MCF 10A (cell line): ENCODE measurements at places on chromosomes 3 and 15. TPM values are rescaled to one million over a fixed set of nuclear protein-coding genes. Genes with fewer than 3 reads are reported as not detected.

DNA sequence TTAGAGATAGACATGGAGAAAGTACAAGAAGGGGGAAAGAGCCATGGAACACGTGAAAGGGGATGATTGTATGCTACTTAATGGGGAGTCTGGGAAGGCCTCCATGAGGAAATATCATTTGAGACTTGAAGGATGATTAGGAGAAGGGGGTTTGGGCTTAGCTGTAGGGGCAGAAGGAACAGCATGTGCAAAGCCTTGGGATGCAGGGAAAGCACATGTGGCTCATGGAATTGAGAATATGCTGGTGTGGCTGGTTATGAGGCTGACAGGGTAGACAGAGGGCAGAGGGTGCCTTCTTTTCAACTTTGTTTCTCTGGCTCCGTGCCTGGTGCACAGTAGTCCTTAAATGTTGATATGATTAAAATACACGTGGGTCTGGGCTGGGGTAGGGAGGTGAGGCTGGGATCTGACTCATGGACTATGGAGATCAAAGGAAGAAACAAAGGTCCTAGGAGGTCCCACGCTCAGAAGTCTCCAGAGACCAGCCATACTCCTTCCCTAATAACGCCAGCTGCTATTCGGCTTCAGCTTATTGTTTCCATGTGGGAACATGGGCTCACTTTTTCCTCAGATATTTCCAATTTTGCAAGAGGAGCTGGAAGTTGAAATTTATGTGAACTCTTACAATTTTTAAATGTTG lies 1.1 kb downstream of the GTF2E1 start:
- no peak for DNase-seq

CACNA2D3 gene
- 1.5 and 2.3 TPM in 2 replicates for total RNA-seq

- no peak for DNase-seq
Measured at GRCh38 chr3:30628205-30628900, 22.0 kb downstream of the TGFBR2 start.

DNA sequence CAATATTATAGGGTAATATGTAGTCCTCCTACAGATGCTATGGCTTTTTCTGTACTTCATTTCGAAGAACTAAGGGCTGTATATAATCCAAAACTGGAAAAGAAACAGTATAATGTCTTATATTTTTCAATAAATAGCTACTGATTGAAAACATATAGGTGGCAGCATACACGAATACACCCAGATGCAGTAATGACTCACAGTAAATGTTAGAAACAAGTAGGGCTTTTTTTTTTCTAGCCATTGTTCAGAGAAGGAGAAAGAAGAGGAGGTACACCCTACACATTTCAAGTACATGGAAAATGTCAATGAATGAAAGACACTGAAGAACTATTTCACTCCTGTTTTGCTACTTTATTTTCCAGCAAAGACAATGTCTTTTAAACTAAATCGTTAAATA lies 9.4 kb downstream of the DAZL start:
- peak; percentile 12 for DNase-seq

GRCh38 chr3:108722724-108723123 lies 34.5 kb downstream of the RETNLB start:
- DNase-seq = no peak

DNA sequence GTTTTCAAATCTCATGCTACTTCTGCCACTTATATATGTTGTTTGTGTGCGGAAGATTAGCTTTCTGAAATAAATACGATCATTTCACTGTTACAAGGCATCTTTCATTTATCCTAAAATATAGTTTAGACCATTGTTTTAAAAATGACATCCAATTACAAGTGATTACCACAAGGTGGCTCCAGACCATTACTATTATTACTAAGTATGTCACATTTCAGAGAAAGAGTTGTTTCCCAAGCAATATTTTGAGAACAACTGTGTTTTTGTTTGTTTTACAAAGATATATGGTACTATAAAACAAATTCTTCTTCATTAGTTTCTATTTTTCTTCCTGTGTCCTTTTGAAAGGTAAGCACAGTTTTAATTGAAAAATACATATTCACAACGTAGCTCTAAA lies 136.0 kb upstream of the RAP2B start:
- DNase-seq = peak; percentile 57

GRCh38 chr3:66496746-66497145 lies 4.1 kb downstream of the LRIG1 start:
- DNase-seq = no peak

- DNase-seq = no peak
Measured at GRCh38 chr3:111821891-111822290, 37.2 kb upstream of the PHLDB2 start.

DNA sequence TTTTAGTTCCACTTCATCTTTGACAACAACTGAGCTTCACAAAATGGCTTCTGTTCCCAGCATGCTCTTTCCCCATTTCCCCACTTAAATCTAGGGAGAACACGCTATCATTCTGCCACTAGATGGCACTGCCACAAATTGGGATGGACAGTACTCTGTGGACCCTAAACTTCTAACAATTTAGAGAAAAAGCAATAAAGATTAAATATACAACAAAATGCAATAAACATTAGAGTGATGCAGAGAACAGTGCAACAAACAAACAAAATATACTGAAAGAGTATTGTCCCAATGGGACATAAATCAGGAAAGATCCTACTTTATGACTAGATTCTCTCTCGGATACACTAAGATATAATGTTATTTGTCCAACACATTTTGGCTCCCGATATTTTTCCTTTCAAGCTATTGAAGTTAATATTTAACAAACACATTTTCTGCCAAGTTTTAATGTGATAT lies 169.7 kb upstream of the TMCO5A start:
- peak; percentile 63 for DNase-seq

KLHL6 gene
- not detected in 2 replicates for total RNA-seq

DNA sequence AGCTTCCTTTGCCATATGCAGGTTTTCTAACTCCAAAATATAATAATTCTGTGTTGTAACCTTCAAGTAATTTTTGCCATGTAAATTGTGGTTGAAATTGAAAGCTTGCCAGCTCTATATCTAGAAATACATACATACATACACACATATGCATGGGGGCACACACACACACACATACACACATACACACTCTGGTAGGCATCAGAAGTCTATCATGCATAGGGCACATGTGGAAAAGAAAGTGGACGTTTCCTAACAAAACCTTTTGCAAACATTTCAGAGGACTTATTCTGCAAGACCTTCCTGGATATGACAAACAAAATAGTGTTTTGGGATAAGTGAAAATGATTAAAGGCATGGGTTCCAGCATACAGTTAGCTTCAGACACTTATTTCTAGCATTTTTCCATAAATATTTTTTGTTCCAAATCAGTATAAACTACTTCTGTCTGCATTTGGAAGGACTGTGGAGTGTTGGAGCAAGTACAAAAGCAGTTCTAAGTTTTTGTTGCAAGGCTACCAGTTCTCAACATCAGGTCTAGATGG lies 578.9 kb downstream of the RBMS3 start:
- no peak for DNase-seq

ALDH1A2 gene
- total RNA-seq = 1.2 and 1.3 TPM in 2 replicates

DNA sequence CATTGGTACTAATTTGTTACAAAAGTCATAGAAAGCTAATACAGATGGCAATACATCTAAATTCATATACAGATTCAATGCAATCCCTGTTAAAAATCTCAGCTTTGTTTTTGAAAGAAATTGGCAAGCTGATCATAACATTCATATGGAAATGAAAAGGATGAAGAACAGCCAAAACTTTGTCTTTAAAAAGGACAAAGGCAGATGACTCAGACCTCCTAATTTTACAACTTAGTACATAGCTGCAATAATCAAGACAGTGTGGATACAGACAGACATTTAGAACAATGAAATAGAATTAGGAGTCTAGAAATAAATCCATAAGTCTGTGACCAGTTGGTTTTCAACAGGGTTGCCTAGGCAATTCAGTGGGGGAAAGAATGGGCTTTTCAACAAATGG lies 63.3 kb downstream of the AQP9 start:
- no peak for DNase-seq

CSTA gene
- total RNA-seq = 133 and 145 TPM in 2 replicates

DNA sequence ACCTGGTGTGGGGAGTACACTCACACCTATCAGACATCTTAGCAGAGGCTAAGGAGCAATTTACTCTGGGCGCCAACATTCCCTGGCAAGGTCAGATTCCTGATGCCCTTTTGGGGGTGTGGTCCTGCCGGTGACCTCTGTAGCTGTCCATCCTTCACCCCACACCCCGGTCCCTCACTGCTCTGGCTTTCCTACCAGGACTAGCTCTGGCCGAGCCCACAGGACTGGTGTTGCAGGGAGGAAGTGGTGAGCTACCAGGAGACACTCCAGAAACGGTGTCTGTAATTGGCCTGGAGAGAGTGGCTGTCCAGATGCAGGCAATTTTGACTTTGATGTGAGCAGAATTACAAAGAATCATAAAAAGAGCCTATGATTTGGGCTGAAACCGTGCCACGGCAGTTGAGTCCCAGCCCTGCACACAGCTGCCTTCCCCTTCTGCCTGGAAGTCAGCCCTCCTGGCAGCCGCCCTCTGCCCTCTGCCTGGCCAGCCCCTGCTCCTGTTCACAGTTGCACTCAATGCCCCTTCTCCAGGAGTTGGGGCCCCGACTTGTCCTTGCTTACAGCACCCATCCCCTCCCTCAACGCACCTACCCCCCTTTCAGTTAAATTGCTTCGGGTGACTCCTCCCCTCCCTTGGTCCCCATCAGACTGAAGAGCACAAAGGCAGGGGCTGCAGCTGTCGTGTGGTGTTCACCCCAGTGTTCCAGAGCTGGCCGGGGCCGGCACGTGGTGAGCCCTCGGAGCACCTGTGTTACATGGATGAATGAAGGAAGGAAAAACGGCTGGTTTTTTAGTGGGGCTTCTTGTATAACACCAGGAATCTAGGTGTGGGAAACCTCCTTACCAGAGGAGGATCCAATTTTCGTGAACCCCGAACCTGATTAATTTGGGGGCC lies 80.2 kb upstream of the TPM1 start:
- DNase-seq = no peak

- DNase-seq = no peak
Measured at GRCh38 chr3:107861904-107862303, 228.9 kb downstream of the CD47 start.

- DNase-seq = no peak
Measured at GRCh38 chr3:61684386-61684785, 123.0 kb downstream of the PTPRG start.

DNA sequence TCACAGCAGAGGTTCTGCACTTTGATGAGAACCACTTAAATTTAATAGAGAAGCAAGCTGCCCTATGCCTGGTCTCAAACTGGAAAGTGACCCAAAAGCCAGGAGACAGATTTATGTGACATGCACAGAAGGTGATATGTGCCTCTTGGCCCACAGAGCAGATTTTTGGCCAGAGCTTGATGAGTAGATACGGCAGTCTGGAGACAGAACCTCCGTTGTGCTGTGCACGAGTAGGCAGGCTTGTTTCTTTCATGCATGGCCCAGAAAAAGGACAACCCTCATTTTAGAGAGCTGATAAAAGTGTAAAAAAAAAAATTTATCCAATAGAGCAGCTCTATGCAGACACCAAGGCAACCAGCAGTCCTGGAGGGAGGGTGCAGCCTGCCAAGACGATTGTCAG lies 423.1 kb downstream of the CNTN6 start:
- no peak for DNase-seq

- peak; percentile 19 for DNase-seq
Measured at GRCh38 chr15:82808634-82809041, 790 bp upstream of the WHAMM start.

GPR62 gene
- total RNA-seq = not detected in 2 replicates

DNA sequence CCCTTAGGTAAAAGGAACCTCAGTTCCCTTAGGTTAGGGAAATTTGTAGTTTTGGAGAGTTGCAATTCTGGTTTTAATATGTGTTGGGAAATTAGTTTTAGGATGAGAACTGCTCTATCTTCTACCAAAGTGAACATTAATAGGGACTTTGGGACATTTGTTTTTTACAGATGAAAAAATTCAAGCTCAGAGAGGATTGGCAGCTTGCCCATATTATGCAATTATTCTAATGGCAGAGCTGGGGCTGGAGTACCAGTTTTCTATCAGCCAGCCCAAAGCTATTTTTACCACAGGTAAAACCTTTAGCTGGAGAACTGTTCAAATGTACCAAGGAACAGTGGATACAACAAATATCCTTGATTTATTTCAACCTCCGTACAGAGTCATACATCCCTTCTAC lies 127.0 kb downstream of the CPNE4 start:
- peak; percentile 26 for DNase-seq

- no peak for DNase-seq
Measured at GRCh38 chr3:181791056-181791955, 79.6 kb downstream of the SOX2 start.

GRCh38 chr3:135895106-135895733 lies 70.3 kb upstream of the PPP2R3A start:
- peak; percentile 83 for DNase-seq

GRCh38 chr15:39110336-39110735 lies 470.5 kb upstream of the THBS1 start:
- no peak for DNase-seq

DNA sequence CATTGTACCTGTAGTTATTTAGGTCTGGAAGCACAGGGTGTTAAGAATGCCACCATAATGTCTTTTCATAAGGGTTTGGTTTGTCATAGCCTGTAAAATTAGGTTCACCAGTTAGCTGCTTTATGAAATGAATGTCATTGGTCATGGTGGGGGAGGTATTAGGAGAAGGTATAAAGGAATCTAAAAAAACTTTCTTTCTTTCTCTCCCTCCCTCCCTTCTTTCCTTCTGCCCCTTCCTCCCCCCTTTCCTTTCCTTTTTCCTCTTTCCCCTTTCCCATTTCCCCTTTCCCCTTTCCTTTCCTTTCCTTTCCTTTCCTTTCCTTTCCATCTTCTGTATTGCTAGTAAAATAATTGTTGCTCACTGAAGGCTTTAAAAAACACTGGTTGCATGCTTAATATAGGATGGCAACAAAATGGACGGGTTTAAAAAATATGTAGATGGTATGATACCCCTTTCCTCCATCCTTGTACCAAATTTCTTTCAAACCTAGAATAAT lies 9.6 kb downstream of the ATP2C1 start:
- no peak for DNase-seq

PLSCR5 gene
- not detected in 2 replicates for total RNA-seq

- no peak for DNase-seq
Measured at GRCh38 chr15:40087068-40087810, 21.4 kb downstream of the BMF start.

THPO gene
- total RNA-seq = not detected in 2 replicates

DNA sequence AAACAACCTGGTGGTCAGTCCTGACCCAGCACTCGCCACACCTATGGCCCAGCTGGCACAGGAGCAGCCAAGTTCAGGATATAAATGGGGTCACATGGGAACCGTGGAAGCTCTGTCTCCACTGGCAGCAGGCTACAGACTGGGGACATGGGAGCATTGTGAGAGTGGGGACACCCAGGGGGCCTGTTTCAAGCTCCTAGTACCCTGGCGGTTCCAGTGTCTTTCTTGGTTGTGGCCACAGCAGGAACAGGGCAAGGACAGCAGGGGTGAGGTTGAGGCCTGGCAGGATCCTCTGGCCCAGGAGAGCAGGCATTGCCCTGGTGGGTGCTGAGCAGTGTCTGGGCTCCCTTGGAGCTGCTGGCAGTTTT lies 1.9 kb downstream of the CSK start:
- no peak for DNase-seq

GOLGA8G gene
- 0.09 TPM in 1 of 2 replicates, not detected in the other for total RNA-seq
